ENCODE measurements at places on chromosomes 11 and 22. TPM values are rescaled to one million over a fixed set of nuclear protein-coding genes. Genes with fewer than 3 reads are reported as not detected.

Gene PHF21B
- total RNA-seq: 3.9 TPM

Gene HDHD5
- total RNA-seq: 30.2 TPM

Gene CSF2RB
- 8.6 TPM for total RNA-seq

Gene TRIM48
- not detected for total RNA-seq

Gene ASPHD2
- total RNA-seq: 1.4 TPM

Gene TIMM8B
- 54.8 TPM for total RNA-seq

Gene OSM
- 0.36 TPM for total RNA-seq

Gene ISX
- total RNA-seq: not detected

Gene EI24
- 108 TPM for total RNA-seq

Gene GLB1L2
- total RNA-seq: 11.1 TPM

- no peak for DNase-seq
Measured at GRCh38 chr22:27692243-27692642, 109.3 kb downstream of the MN1 start.

DNA sequence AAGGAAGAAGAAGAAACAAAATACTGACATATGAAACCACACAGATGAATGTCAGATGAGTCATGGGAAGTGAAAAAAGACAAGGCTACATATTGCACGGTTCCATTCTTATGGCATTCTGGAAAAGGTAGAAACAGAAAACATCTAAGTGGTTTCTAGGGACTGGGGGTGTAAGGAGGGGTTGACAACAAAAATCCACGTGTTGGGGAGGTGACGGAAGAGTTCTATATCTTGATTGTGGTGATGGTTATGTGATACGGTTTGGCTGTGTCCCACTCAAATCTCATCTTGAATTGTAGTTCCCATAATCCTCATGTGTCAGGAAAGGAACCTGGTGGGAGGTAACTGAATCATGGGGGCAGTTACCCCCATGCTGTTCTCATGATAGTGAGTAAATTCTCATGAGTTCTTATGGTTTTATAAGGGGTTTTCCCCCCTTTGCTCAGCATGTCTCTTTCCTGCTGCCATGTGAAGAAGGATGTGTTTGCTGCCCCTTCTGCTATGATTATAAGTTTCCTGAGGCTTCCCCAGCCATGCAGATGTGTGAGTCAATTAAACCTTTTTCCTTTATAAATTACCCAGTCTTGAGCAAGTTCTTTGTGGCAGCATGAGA, 6.4 kb upstream of the ARFGAP3 start:
- no peak for DNase-seq

DNA sequence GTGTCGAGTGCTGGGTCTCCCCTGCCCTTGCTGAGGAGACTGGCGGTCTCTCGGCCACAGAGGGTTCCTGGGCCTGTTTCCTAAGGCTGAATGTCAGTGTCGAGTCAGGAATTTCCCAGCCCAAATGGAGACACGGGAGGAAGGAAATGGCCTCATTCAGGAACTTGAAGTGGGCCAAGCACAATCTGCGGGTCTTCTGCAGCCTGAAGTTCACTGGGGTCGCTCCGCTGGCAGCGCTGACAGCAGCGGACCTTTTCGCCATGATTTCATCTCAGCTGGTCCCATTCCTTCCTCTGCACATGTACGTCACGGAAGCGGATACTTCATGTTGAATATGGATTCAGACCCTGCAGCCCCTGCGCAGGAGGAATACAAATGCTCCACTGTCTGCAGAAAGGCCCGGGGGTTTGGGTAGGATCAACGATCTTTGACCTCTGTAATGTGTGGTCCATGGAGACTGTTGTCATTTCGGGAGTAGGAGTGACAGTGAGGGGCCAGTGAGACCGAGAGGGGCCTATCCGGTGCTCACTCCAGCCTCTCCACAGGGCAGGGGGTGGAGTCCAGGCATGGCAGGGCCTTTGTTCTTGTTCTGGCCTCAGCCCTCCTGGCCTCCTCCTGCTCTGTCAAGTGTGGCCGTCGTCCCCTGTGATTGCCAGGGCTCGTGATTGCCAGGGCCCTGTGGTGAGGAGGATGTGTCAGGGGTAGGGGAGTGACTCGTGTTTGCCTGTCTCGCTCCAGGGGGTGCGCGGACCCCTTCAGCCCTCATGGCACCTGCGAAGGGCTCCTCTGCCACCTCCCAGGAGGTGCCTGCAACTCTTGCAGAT, 402.3 kb downstream of the TBC1D22A start:
- no peak for DNase-seq

GRCh38 chr11:64850979-64851567, 6.6 kb upstream of the CDC42BPG start:
- DNase-seq: no peak

- no peak for DNase-seq
Measured at GRCh38 chr22:46753360-46753759, 9.1 kb upstream of the TBC1D22A start.

DNA sequence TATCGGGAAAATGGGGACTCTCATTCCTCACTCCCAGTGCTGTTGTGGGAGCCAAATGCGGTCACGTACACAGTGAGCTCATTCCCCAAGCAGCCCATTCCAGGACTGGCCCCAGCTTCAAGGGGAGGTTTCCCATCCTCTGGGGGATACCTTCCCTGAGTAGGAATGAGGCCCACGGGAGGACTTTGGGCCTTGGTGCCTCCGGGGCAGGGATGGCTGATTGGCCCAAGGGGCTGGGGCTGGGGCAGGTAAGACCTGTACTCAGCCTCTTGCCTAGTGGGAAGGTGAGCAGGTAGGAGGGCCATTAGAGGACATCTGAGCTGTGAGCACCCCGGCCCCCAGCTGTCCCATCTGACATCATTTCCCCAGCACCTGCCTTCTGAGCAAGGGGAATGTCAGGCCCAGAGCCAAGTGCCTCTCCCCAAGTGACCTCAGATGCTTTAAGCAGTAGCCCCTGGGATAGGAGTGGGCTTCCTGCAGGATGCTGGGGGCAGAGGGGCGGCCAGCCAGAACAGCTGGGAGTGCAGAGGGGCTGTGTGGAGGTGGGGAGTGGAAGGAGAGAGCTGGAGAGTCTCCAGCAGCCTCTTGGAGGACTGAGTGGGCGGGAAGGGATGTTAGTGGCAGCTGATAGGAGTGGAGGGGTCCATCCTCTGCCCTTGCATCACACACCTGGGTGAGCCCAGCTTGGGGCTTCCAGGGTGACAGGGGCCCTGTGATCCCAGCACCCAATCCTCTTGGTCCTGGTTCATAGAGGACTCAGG, 58.4 kb downstream of the CD82 start:
- DNase-seq: peak; percentile 38

GRCh38 chr11:102661040-102661439, 35.9 kb upstream of the MMP20 start:
- no peak for DNase-seq

DNA sequence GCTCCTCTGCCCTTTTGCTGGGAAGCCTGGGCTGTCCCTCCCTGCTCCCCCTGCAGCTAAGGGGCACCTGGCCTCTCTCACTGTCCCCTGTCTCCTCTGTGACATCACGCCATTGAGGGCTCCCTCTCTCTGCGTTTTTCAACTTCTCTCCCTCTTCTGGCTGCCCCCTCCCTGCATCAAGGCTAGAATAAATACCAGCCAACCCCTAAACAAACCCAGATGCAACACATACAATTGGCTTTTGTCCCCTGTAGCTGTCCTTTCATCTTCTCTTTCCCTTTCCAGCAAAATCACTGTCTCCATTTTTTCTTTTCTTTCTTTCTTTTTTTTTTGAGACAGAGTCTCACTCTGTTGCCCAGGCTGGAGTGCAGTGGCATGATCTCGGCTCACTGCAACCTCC, 3.3 kb upstream of the MIEF1 start:
- DNase-seq: no peak

DNA sequence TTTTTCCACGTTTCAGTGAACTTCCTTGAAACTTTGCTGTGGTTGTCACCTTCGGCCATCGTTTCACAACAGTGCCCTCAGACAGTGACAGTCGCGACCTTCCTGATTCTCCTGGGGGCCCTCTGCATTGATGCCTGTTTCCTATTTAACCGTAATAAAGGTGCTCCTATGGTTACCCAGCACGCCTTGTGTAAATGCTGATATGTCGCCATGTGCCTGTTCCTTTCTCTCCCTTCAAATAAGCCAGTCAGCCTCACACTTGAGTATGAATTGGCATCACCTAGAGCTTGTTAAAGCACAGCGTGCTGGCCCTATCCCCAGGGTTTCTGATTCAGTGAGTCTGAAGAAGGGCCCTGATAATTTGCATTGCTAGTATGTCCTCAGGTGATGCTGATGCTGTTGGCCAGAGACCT, 104.8 kb downstream of the MICAL2 start:
- no peak for DNase-seq

- no peak for DNase-seq
Measured at GRCh38 chr22:42813501-42813900, 43.6 kb downstream of the ARFGAP3 start.

DNA sequence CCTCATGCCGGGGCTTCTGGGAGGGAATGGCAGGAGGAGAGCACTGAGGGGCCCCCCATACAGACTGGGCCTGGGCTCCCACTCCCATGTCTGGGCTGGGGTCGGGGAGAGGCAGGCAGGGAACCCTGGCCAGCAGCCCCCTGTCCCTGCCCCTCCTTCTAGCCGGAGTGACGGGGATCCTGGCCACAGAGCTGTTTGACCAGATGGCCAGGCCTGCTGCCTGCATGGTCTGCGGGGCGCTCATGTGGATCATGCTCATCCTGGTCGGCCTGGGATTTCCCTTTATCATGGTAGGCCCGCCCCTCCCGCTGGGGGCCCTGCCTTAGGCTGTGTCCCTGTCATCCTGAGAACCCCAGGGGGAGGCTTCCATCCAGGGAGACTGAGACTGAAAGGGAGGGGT, 10.0 kb upstream of the MIF start:
- DNase-seq: no peak

DNA sequence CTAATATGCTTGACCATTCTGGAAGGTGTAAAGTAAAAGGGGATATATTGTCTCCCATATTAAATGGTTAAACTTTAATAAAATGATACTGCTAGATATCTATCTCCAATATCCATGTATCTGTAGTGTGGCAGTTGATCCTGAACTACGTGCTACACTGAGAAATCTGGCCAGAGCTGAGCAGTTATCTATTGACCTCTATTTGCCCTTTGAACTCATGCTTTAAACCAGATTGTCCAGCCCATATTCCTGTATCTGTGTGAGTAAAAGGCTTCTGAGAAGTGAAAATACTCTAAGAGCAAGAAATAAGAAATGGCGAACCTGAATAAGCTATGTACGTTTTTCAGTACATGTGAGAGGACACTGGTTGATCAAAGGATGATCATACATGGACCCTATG, 39.0 kb upstream of the ANGPTL5 start:
- DNase-seq: no peak

GRCh38 chr11:76849376-76849775, 11.3 kb upstream of the ACER3 start:
- no peak for DNase-seq

DNA sequence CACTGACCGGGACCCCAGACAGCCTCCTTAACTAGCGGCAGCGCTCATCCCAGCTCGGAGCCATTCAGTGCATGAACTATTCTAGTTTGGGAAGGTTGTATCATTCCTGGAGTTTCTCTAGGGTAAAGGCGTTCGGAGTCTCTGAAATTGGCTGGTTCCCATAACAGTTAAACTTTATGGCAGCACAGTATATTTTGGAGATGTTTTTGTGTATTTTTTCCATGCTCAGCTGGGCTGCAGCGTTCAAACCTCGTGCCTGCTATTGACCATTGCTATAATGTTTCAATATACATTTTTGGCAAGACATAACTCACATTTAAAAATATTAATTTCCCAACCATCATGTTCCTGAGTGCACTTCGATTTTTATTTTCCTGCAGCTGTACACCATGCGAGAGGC, 169.7 kb downstream of the ST3GAL4 start:
- no peak for DNase-seq

DNA sequence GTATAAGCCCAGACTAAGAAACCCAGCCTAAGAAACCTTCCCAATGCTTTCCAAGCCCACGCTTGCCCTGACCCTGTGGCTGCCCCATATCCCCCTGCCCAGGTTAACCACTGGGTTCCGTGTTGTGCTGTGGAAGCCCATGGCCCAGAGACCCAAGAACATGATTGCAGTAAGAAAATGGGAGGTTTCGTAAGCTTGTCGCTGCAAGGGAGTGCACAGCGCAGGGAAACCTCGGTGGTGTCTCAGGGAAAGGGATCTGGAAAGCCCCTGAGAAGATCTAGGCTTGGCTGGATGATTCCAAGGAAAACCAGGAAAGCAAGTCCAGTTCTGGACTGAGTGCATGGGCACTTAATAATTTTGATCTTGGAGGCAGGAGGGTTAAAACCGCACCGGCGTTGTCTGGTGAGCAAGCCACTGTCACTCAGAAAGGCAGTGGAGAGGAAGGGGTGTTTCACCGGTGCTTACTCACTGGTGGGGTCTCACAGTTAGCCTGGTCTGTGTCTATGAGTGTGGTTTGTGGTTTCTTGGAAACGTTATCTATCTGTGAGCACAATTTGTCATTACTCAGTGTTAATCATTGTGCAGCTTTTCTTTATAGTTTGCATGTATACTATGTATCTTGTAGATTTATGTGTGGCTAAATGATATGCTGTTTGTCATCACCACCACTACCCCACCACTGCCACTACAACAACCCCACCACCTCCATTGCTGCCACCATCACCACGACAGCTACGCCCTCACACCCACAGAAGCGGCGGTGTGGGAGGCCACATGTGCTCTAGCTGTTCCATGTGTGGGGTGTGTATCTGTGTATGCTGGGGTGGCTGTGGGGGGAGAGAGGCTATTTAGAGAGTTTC, 53.3 kb upstream of the PRDM11 start:
- peak; percentile 36 for DNase-seq

GRCh38 chr11:85854212-85854556, 999 bp upstream of the CCDC83 start:
- DNase-seq: no peak

DNA sequence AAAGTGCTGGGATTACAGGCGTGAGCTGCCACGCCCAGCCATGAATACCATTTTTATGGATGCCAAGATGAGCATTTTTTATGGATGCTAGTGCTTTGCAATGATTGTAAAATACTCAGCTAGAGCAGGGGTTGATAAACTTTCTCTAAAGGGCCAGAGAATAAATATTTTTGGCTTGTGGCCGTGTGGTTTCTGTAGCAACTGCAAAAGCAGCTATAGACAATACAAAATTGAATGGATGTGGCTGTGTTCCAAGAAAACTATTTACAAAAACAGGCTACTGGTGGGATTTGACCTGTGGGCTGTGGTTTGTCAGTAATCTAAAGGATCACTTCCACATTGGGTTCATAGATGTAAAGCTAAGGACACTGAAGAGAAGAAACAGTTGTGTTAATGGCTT, 56.0 kb downstream of the COMMD9 start:
- no peak for DNase-seq

DNA sequence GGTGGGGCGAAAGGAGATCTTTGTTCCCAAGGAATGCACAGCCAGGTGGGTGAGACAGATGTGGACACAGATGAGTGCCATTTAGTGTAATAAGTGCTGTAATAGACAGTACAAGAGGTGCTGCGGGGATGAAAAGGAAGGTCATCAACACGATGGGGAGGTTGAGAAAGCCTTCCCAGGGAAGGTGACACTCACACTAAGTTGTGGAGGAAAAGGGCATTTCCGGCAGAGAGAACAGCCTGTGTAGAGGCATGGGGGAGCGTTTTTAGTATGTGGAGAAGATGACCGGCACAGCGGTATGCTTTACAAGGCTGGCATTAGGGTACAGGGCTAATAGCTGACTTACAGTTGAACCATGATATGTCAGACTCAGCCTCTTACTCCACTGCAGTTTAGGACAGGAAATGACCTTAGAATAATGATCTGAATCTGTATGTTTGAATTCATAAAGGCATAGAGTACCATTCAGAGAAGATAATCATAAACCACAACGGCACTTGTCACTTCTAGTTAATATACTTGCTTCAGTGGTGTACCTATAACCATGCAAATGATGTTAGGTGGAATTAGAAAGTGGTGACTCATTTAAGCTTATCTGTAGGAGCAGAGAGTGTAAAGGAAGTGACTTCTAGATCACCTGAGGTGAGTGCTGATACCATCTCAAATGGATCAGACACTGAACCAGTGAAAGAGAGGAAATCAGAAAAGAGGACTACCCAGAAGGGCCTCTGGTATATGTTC, 60.6 kb downstream of the FAM83F start:
- no peak for DNase-seq
